ENCODE measurements at places on chromosomes 5 and 9.
A peak's percentile ranks its signal among the peaks of the same experiment; 100 is the strongest.

GRCh38 chr9:130236436-130236985 is 29.0 kb upstream of the HMCN2 start:
- DNase-seq = no peak

DNA sequence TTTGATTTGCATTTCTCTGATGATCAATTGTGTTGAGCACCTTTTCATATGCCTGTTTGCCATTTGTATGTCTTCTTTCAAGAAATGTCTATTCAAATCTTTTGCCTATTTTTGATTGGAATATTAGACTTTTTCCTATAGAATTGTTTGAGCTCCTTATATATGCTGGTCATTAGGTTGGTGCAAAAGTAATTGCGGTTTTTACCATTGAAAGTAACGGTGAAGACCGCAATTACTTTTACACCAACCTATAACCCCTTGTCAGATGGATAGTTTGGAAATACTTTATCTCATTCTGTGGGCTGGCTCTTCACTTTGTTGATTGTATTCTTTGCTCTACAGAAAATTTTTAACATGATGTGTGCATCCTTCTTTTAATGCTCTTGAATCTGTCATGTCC is 113.2 kb upstream of the PRRC1 start:
- DNase-seq = no peak

GRCh38 chr9:86515221-86515620 is 161.0 kb upstream of the TUT7 start:
- no peak for DNase-seq

DNA sequence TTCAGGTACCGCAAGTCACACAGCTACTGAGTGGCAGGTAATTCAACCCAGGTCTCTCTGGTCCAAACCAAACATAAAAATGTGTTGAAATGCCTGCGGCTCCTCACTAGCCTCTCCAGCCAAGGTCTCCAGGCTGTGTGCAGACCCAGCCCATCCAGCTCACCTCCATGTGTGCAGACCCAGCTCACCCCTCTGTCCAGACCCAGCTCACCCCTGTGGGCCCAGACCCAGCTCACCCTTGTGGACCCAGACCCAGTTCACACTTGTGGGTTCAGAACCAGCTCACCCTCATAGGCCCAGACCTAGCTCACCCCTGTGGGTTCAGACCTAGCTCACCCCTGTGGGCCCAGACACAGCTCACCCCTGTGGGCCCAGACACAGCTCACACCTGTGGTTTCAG is 188.0 kb upstream of the ADCY2 start:
- no peak for DNase-seq

GRCh38 chr9:3842839-3843238 is 317.0 kb upstream of the RFX3 start:
- DNase-seq = no peak

DNA sequence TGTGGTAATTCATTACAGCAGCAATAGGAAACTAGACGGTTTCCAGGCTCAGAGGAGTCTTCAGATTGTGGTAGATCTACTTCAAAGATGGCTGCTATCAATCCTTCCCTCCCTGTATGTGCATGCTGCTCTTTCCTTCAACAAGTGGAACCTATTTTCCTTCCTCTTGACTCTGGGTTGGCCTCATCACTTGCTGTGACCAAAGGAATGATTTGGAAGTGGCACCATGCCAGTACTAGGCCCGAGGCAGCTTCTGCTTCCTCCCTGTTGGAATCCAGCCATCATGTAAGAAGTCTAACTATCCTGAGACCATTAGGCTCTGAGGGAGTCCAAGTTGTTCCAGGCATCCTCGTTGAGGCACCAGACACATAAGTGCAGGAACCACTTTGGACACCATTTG is 46.5 kb upstream of the MCTP1 start:
- DNase-seq = no peak

DNA sequence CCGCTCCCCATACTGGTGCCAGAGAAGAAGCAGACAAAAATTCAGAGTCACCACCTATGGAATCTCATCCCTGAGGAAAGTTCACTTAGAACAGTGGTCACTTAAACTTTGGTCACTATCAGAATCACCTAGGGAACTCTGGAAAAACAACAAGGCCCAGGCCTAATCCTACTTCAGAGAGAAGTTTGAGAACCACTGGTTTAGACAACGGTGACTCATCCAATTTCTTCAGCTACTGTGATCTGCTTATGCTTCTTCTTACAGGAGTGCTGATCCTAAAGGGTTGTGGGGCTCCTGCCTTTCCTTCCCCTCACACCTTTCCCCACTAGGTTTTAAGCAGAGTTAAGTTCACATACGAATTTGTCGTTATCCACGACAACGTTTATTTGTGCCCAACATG is 194.7 kb upstream of the KLF4 start:
- no peak for DNase-seq

DNA sequence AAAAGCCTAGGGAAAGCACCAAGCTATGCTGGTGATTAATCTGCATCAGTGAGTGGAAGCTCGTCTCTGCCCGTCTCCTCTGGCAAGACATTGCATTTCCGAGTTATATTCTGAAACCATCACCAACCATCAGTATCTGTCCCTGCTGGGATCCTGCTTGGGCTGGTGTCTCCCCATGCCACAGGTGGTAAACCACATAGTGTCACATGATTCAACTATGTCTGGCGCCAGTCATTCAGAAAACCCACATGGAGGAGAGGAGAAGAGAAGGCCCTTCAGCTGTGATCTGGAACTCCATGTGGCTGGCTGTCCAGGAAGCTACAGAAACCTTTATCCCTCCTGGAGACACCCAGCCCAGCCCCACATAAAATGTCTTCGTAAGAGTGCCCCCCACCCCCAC is 4.8 kb downstream of the IL9 start:
- DNase-seq = peak; percentile 16
